Panc1 (cell line): ENCODE measurements at places on chromosomes 1 and 21. TPM values are rescaled to one million over a fixed set of nuclear protein-coding genes. Genes with fewer than 3 reads are reported as not detected.

Gene CELA3B
- 3.4 TPM for total RNA-seq

Gene GSTM2
- total RNA-seq = 10.2 TPM

Gene UFC1
- 127 TPM for total RNA-seq

Gene LAMC1
- total RNA-seq = 113 TPM

Gene NBL1
- total RNA-seq = 191 TPM

Gene BRDT
- total RNA-seq = not detected
